Central memory CD4-positive, alpha-beta T cell (primary cell): ENCODE measurements at places on chromosomes 12 and 14.
A peak's percentile ranks its signal among the peaks of the same experiment; 100 is the strongest.

GRCh38 chr12:64883264-64884163 lies 59.1 kb downstream of the TBC1D30 start:
- no peak for DNase-seq

GRCh38 chr12:131687346-131688125 lies 23.4 kb upstream of the SFSWAP start:
- no peak for DNase-seq

GRCh38 chr14:66745078-66745477 lies 237.1 kb downstream of the GPHN start:
- DNase-seq, result no peak

- DNase-seq, result no peak
Measured at GRCh38 chr12:13602172-13602571, 379.2 kb downstream of the GRIN2B start.

DNA sequence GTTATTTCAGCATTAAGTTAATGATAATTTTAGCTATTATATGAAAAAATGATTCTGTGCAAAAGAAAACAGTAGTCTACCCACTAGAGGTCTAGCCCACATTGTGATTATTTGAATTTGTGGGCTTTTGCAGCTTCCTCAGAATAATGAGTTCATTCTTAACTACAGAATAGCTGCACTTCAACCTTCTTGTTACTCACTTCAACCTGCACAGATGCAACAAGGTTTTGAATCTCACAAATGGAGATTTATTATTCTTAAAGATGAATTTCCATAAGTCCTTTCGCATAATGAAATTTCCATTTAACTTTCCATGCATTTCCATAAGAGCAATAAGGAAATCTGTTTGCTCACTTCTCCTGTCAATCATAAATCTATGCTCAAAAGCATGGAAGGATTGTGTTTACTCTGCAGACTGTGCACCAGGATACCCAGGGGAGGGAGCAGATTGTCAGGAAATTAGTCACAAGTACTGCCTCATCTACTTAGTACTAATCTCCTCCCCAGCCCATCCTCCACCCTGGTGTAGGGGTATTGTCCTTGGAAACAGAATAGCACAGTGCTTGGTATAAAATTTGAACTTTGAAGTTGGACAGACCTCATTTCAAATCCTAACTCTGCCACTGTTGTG lies 24.1 kb downstream of the PTGER2 start:
- DNase-seq, result no peak

DNA sequence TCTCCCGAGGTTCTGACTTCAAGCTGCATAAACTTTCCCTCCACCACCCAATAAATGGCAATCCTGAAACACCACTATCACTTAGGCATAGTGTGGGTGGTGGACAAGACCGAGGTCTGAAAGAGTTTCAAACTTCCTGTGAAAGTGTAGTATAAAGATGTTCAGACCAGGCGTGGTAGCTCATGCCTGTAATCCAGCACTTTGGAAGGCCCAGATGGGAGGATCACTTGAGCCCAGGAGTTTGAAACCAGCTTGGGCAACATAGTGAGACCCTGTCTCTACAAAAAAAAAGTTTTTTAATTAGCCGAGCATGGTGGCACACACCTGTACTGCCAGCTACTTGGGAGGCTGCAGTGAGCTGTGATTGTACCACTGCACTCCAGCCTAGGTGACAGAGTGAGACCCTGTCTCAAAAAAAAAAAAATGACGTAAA lies 61.9 kb downstream of the CCDC92 start:
- no peak for DNase-seq

DNA sequence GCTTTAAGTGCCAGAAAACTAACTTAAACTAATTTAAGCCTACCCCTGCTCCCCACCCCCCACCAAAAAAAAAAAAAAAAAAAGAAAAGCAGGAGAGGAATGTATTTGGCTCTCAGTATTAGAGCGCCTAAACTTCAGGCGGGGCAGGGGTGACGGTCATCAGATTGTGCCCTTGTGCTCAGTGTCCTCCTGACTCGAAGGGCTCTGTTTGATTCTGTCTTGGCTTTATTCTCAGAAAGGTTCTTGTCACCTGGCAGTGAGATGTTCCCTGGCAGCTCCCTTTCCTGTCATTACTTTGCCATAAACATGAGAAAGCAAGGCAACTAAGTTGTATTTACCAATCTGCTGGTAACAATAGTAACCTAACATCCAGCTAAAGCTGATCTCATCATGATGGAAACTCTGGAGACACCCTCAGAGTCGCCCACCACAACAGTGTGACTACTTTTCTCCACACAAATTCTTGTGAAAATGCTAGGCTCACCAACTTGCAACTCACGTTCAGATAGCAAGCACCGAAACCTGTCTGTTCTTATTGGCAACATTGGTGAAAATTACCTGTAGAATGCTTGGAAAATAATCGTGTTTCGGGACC lies 39.0 kb upstream of the WNK1 start:
- DNase-seq, result no peak

DNA sequence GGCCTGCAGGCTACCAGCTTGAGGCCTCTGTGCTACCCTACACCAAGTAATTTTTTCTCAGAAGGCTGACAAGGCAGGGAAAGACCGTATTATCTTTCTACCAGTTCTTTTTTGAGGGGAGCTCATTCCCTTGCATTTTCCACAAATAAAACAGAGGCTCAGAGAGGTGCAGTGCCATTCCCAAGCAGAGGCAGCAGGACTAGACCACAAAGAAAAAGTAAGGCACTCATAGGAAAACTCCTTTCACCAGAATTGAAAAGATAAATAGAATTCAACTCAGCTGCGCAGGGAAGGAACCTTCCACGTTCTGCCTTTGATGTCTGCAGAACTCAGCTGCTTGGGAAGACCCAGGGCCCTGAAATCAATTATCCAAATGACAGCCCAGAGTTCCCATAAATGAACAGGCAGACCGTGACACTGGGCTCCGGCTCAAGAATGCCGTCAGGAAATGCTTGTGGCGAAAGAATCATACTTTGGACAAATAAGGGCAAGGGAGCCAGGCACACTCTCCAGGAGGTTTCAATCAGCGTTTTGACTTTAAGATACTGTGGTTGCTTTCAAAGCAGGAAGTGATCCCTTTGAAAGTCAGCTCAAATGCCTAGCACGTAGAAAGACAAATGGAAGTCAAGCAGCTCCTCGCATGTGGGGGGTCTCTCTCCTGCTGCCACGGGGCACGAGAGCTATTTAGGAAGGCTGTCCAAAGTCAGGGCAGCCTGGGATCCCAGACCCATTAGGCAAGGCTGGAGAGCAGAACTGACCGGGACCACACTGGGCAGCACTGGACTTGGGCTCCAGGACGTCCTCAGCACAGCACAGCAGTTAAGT lies 14.0 kb downstream of the KCTD10 start:
- DNase-seq, result no peak

- no peak for DNase-seq
Measured at GRCh38 chr12:132572106-132572505, 38.3 kb downstream of the LRCOL1 start.

DNA sequence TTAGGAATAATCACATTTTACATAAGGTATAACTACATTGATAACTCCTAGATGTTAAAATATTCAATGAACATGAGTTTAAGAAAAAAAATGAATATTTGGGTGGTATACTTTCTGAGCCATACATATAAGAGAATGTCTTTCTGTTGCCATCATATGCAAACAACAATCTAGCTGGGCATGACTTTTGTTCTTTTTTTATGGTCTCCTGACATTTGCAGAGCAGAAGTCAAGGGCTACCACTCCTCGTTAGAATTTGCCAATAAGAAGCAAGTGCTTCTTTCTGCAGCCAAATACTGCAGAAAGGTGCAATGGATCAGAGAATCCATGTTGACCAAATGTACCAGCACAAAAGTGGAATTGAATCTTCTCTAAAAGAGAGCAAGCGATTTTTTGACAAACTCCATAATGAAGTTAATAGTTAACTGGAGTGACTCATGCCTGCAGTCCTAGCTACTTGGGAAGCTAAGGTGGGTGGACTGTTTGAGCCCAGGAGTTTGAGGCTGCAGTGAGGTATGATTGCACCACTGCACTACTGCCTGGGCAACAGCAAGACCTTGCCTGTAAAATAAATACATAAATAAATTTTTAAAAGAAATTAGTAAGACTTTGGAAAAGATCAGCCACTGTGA lies 25.5 kb upstream of the CCDC91 start:
- DNase-seq, result no peak

DNA sequence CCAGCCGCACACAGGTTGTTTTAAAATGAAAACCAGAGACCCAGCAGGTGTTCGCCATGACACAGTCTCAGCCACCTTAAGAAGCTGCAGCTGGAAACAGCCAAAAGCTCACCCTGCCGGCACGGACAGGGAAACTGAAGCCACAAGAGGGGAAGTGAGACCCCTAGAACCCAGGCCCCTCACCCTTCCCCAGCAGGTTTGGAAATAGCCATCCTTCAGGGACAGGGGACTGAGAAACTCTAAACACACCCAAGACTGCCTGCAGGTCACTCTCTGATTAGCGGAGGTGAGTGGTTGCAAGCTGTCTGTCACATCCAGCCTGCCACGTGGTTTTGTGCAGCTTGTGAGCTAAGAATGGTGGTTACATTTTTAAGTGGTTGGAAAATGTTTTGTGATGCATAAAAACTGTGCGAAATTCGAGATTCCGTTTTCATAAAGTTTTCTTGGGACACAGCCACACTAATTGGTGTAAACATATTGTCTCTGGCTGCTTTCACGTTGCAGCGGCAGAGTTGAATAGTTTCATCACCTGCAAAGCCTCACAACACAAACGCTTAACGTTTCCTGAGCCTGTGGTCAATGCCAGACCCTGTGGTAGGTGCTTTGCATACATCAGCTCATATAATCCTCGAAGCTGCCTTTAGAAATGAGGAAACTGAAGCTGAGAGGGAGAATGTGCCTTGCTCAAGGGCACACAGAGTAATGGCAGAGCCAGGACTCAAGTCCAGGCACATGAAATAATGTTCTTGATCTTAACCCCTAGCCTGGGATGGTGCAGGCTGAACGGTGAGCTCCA lies 1.7 kb upstream of the SELPLG start:
- DNase-seq, result peak; percentile 56

DNA sequence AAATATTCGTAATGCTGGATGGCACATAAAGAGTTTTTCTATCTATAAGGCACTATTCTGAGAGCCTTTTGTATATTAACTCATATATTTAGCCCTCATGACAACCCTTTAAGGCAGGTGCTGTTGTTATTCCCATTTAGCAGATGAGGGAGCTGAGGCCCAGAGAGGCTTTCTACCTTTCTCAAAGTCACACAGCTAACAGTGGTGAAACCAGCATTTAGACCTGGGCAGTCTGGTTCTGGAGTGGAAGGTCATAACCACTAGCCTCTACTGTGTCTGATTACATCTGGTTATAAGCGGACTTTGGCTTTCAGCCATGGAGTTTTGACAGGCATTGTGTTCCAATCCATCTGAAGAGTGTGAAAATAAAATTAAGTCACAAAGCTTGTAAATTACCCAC lies 41.2 kb upstream of the HDAC7 start:
- DNase-seq, result no peak

DNA sequence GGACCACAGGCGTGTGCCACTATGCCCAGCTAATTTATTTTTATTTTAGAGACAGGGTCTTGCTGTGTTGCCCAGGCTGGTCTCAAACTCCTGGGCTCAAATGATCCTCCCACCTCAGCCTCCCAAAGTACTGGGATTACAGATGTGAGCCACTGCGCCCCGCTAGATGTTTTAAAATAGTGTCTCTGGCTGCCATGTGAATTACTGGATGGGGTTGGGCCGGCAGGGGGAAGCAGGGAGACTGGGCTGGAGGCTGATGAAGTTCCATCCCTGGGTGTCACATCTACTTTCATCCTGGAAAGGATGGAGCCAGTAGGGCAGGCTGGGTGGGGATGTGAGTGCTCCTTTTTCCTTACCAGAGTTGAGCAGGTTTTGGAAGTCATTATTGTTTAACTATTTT lies 46.1 kb downstream of the DNAH10 start:
- DNase-seq, result no peak

GRCh38 chr14:87203346-87203745 lies 789.6 kb downstream of the GALC start:
- DNase-seq, result no peak

GRCh38 chr12:71439613-71440344 lies at the start of gene LGR5:
LGR5 (plus strand) TSS chr12:71439798; CDS start chr12:71440081, 283 bp downstream.
- DNase-seq, result no peak

DNA sequence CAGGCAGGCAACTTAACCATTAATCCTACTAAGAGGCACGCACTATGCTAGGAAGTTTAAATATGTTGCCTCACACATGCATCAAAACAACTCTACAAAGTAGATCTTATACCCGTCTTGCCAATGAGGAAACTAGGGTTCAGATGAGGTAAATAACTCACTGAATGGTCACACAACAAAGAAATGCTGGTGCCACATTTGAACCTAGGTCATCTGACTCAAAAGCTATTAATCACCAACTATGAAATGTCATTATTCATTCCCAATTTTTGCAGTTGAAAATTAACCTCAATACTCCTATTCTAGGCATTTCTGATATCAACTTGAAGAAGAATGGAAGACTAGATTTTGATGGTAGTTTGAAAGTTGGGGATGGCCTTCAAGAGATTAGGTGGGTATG lies 2.8 kb upstream of the PYROXD1 start:
- DNase-seq, result no peak
